ENCODE measurements at places on chromosomes 16 and 17.

DNA sequence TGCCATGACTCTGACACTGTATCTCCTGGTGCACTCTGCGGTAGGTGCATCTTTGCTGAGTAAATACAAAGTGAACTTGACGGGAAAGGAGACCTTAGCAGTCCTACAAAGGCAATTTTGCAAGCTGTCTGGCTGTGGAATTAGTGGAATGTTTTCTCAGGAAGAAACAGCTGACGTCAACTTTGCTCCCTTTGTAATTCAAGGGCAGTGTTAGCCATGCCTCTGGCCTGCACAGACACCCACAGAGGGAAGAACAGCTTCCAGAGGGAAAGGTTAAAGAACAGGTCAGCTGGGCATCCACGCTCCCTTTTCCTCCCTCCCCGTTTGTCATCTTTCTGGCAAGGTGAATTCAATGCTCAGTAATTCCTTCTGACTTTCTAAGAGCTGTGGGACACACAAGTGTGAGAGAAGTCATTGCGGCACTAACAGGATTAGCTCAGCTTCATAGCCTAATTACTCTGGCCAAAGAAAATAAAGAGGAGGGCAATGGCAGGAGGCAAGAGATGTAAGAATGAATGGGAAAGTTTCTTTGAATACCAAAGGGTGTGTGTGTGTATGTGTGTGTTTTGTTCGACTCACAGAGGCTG, 476.9 kb upstream of the GOT2 start:
- DNase-seq = peak; percentile 96

- DNase-seq = no peak
These were observed 9.0 kb upstream of the CSNK1D start for GRCh38 chr17:82282239-82283207.

DNA sequence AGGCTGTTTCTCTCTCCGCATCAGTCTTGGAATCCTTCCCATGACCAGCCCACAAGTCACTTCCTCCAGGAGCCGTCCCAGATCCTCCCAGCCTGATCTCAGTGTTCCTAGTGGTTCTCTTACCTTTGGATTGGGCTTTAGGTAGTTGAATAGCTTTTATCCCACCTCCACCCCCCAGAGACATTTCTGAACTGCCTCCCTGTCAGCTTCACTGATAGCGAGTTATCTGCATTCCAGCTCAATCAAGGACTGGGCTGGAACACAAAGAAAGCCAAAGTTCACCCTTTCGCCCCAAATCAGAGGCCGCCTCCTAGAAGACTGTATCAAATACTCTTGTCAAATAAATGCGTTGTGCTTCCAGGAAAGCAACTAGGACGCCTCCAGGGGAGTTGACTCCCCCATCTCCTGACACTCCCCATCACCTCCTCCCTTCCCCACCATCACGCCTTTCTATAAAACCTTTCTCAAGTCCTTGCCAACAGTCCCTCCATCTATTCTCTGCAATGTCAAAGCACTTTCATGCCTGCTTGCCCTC, 72.7 kb downstream of the TMEM132E start:
- no peak for DNase-seq

DNA sequence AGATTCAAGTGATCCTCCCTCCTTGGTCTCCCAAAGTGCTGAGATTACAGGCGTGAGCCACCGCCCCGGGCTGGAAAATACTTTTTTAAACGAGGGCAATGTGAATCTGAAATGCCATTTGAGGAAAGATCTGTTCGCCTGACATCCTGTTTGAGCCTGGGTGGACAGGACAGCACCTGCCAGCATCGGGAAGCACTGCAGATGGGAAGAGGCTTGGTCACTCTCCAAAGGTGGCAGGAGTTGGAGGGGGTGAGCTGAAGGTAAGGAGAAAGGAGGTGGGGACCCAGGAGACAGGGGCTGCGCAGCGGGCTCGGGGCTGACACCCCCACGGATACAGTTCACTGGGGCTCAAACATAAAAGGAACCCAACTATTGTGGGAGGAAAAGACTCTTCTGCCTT, 3.9 kb upstream of the BIRC5 start:
- no peak for DNase-seq

DNA sequence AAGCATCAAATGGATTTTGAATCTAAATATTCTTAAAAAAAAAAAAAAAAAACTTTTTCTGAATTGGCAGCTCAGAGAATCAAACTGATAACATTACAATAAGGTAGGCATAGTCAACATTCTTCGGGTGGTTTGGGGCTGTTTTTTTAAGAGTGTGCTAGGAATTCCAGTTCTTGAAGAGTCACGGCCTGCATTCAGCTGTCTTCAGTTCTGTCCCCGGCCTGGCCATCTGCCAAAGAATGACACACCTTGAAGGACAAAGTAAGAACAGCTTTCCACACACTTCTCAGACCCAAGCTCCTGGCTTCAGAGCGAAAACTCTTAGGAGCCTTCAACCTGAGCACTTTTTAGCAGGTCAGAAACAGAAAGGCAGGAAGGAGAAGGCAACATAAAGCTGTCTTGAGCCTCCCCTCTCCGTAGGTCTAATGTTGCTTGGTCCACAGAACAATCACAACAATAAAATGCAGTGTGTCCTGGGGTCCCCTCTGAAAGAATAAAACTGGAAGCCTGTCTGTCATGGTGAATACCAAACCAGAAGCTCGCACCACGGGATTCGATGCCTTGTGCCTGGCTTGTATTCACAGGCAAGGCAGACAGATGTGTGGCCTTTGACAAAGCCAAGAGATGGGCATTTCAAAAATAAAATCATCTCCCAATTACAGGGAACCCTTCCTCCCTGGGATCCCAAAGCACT, 524.4 kb upstream of the ZFHX3 start:
- DNase-seq = peak; percentile 2

DNA sequence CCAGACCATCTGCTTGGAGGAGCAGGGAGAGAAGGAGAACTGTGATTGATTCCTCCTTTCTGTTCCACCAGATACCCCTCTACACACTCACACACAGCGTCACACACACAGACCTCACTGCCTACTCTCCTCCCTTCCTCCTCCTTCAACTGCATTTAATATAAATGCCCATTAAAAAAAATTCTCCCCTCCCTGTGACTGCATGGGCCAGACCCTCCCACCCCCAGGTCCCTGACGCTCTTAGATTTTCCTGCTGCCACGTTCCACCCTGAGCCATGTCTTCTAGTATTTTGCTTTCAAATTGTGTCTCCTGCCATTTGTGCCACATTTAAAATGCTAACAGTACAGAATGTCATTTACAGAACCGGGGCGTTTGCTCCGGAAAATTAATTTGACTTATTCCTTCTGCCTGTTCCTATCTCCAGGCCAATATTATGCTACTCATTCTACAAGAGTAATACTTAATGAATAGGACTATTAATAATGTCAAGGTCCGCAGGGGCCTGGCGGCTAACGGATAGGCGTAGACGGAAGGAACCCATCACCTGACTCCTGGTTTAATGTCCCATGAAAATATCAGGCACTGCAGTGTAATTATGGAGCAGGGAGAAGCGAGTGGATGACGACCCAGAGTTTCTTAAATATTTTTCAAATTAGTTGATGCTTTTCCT, 100.2 kb downstream of the MRM1 start:
- DNase-seq = no peak

DNA sequence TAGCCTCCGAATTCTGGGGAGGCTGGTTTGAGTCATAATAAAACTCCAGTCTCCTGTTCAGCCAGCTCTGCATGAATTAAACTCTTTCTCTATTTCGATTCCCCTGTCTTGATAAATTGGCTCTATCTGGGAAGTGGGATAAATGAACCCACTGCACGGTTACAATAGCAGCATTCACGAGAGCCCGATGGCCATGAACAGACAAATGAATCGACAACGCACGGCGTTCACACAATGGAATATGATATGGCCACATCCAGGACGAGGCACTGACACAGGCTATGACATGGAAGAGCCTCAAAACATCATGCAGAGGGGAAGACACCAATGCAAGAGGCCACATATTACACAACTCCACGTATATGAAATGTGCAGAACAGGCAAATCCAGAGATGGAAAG, 5.6 kb upstream of the CARD14 start:
- DNase-seq = no peak

DNA sequence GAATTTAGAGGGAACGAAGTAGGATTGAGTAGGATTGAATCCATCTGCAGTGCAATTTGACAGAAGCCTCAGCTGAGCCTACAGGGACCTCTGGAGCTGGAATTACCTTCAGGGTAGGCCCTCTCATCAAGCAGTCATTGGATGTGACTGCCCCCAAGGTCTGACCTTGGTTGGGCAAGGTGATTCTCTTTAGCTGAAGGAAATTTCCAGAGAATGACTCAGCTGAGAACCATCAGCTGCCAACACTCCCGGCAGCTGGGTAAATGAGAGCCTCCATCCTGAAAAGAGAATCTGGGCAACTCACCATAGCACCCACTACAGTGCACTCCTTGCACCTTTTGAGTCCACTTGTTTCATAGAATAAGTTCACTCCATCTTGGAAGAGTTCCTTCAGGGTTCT, 113.5 kb upstream of the MED13 start:
- DNase-seq = peak; percentile 33

- no peak for DNase-seq
These were observed 1.0 kb downstream of the HOXB8 start for GRCh38 chr17:48613862-48614694.
